ENCODE measurements at places on chromosomes 1 and 21.

GRCh38 chr1:78096017-78096416 is 50.3 kb downstream of the GIPC2 start:
- DNase-seq = no peak

GRCh38 chr1:14519976-14520375 is 78.5 kb upstream of the KAZN start:
- peak; percentile 67 for DNase-seq

DNA sequence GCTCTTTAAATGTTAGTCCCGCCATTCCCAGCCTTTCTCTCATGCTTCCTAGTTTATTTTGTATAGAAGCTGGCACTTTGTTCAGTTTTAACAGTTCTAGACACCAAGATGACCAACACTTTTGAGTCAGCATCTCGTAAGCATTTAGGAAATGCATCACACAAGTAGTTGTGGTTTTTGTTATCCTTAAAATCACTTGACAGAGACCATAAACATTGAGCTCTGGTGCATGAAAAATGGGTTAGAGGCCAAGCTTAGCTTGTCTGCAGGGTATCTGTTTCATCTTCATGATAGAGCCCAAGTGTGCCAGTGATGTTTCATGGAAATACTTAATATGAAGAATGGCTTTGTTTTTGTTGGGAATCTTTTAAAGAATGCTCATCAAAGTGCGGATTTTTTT is 159.7 kb downstream of the DISP1 start:
- peak; percentile 84 for DNase-seq

GRCh38 chr1:212656730-212657129 is 42.9 kb downstream of the BATF3 start:
- no peak for DNase-seq

DNA sequence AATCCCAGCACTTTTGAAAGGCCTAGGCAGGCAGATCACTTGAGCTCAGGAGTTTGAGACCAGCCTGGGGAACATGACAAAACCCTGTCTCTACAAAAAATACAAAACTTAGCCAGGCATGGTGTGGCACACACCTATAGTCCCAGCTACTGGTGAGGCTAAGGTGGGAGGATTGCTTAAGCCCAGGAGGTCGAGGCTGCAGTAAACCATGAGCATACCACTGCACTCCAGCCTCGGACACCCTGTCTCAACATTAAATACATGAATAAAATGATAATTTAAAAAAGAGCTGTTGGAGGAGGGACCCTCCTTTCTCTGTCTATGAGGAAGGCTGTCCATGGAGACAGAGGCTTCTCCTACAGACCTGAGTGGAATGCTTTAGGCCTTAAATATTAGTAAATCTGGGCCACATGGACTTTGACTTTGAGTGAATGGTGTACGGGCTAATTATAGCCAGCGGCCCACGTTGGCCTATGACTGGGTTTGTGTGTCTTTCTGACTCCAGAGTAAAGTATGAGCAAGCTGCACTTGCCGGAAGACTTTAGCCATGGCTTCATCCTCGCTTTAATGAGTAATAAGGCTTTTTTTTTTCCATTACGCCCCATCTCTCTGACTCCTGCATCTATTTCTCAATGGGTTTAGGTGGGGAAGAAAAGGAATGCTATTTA is 21.3 kb downstream of the RAB3B start:
- peak; percentile 73 for DNase-seq

DNA sequence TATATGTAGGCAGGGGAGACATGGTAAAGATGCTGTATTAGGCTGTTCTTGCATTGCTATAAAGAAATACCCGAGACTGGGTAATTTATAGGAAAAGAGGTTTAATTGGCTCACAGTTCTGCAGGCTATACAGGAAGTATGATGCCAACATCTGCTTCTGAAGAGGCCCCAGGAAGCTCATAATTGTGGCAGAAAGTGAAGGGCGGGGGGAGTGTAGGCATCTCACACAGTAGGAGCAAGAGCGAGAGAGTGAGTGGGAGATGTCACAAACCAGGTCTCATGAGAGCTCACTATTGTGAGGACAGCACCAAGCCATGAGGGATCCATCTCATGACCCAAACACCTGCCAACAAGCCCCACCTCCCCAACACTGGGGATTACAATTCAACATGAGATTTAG is 21.1 kb downstream of the MAN1A2 start:
- DNase-seq = no peak

DNA sequence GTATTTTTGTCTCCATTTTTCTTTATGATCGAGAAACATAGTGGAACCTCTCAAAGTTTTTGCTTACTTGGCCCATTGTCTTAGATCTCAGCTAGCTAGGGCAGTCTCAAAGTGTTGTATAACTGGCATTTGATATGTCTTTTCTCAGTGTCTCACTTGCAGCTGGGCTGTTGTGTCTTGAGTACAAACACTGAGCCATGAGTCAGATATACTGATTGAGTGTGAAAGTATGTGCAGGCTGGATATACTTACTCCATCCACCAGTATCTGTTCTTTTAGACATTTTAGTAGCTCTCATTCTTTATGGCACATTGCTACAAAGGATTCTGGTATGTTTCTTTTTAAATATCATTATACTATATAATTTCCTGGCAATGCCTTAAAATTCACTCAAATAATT is 14.3 kb upstream of the GPR52 start:
- peak; percentile 63 for DNase-seq

GRCh38 chr1:32197837-32198236 is 2.6 kb upstream of the CCDC28B start:
- no peak for DNase-seq

GRCh38 chr1:170559166-170559565 is 27.2 kb downstream of the GORAB start:
- DNase-seq = no peak

DNA sequence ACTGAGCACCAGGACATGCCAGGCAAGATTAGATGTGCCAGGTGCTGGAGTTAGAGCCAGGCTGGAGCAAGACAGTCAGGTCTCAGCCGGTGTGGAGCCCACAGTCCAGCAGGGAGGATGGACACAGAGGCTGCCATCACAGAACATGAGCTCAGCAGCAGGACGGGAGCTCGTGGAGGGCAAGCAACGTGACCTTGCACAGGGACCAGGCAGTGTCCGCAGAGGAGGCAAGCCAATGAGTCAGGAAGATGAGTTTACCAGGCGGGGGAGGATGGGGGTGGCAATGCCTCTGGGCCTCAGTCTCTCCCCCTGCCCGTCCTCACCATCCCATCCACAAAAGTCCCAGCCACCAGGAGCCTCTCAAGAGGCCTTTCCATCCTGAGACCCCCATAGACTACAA is 20.7 kb upstream of the ZC3H12A start:
- DNase-seq = no peak

- DNase-seq = no peak
These were observed 27.5 kb downstream of the COL6A1 start for GRCh38 chr21:46008893-46009621.

DNA sequence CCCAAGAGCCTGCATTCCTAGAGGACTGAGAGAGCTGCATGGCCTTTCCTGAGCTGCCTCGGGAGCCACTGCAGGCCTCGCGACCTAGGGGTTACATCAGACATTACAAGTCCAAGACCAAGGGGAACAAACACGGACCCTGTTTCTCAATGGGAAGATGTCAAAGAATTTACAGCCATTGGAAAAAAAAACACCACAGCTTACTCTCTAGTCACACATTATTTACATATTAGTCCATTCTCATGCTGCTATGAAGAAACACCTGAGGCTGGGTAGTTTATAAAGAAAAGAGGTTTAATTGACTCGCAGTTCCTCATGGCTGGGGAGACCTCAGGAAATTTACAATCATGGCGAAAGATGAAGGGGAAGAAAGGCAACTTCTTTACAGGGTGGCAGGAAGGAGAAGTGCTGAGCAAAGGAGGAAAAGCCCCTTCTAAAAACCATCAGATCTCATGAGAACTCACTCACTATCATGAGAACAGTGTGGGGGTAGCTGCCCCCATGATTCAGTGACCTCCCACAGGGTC is 8.4 kb upstream of the PRMT2 start:
- DNase-seq = no peak

- DNase-seq = no peak
These were observed 39.7 kb downstream of the EIF2B3 start for GRCh38 chr1:44946725-44947062.

DNA sequence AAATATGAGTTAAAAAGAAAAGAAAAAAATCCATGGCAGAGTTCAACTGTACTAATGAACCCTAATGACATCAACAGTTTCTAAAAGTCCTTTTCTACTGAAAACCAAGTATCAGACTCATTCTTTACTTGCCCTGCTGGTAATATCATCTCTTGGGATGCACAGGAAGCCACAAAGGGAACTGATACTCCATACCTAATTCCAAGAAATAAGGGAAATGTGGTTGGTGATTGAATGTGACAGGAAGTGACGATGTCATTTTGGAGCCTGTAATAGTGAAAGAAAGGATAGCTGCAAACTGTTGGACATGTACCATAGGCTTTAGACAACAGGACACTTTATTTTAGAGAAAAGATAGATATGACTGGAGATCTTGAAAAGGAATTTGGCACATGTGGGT is 98.7 kb upstream of the VAV3 start:
- no peak for DNase-seq

GRCh38 chr21:36155603-36156338 is 853 bp upstream of the DOP1B start:
- DNase-seq = no peak

DNA sequence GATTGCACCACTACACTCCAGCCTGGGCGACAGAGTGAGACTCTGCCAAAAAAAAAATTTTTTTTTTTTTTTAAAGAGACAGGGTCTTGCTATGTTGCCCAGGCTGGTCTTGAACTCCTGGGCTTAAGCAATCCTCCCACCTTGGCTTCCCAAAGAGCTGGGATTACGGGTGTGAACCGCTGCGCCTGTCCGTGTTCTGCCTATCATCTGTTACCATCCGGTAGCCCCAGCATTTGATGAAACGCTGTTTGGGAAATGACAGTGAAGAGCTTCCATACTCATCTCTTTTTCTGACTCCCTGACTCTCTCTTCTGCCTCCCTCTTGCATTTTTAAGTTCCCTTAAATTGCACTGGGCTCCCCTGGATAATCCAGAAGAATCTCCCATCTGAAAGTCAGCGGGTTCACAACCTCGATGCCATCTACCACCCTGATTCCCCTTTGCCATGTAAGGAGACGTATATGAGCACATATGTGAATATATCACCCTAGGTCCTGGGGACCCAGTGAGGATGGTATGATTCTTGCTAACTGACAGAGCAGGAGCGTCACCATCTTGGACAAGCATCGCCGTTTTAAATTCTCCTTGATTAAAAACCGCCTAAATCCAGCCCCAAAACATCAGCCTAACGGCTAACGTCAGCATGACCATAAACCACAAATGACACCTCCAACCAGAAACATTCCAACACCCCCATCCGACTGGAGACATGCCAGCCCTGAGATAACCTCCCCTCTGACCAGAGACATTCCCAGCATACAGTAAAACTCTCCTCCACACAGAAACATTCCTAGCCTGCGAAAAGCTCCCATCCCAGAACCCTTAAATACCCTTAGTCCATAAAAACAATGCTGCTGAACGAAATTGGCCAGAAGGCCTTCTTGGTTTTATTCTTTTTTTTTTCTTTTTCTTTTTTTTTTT is 12.4 kb downstream of the TNFRSF8 start:
- DNase-seq = peak; percentile 86

DNA sequence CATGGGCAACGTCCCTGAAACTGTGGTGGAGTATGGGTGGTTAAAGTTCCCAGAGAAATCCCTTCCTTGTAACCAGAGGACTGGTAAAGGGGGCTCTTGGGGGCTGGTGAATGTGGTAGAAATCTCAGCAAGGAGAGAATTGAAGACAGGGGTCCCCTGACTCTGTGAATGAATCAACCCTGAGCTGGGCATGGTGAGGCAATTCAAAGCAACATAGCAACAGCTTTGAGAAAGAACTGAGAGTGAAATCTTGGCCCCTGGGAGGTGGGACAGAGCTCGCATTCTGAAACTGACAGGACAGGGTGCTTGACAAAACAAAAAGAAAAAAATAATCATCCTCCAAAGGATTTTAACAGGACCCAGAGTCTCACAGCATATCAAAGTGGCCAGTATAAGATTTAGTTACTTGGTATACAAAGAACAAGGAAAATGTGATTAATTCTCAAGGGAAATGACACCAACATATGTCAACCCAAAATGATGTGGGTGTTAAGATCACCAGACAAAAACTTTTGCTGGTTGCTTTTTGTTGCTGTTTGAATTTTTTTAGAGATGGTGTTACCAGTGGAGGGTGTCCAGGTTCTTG is 11.7 kb upstream of the SUMO3 start:
- DNase-seq = no peak

DNA sequence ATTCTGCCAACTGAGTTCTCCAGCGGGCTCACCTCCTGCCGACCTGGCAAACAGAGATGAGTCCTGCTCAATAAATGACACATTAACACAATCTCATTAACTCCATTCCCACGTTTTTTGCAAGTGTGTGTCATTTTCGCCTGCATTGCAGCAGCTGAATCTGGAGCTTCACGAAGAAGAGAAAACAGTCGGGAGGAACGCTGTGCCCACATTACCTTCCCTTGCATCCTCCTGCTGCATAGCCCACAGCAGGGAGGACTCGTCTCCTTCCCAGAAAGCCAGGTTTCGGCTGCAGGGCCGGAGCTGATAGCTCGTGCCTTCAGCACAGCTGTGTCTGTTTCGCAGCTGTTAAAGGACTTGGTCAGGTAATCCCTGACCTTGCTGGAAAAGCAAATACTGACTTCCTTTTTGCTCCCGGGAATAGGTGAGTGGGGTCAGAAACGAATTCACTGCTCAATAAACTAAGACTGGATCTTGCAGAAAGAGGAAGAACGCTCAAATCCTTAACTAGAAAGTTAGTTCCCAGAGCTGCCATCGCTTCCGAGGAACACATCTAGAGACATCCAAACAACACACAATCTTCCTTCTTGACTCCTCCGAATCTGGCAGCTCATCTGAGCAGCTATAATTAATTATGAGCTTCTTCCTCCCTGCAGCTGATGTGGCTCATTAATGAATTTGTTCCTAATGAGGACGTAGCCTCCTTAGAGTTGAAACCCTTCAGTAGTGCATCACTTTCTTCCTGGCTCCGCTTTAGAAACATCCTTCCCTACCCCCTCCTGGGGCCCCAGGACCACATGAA is 33.0 kb downstream of the KANK4 start:
- DNase-seq = no peak

DNA sequence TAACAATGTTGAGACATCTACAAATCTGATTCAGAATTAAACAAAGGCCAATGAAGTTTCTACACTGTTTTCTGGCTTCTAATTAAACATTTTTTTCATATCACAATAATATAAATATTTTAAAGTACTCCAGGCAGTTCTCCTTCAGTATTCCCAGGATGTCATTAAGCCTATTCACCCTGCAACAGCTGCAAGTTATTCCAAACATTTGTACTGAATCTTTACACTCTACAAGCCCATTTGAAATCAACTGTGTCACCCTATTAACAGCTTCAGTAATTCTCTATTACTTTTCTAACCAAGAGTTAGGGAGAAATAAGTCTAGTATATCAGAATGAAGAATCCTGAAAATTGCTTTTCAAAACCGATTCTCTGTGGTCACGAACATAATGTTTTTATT is 124.6 kb downstream of the OLFML2B start:
- no peak for DNase-seq

GRCh38 chr21:28608646-28609045 is 384.0 kb downstream of the LTN1 start:
- no peak for DNase-seq

DNA sequence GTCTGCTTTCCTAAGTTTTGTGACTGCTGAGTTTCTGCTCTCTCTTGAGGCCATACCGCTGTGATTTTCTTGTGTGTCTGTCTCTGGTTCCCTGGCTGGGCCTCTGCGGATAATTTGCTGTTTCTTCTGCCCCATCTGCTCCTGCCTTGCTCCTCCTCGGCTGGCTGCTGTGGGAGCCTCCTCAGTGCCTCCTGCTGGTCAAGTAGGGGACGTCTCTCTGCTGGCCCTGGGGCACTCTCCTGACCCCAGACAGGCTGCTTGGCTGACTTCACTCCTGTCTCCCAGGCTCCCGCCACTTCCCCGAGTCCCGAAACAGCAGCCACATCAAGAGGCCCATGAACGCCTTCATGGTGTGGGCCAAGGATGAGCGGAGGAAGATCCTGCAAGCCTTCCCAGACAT is 28.5 kb downstream of the ETNK2 start:
- no peak for DNase-seq
